Heart right ventricle (tissue), 16 donors: ENCODE measurements at places on chromosomes 4 and X. TPM values are rescaled to one million over a fixed set of nuclear protein-coding genes. Genes with fewer than 3 reads are reported as not detected.

GRCh38 chrX:11375614-11376119 is 82.5 kb downstream of the AMELX start:
- DNase-seq = no peak

DACH2 gene
- total RNA-seq = not detected

- no peak for DNase-seq
Measured at GRCh38 chrX:139930401-139930800, 2.5 kb downstream of the ATP11C start.

TLL1 gene
- total RNA-seq = 2.3 TPM

GRCh38 chrX:20007962-20008622 is 17.2 kb upstream of the BCLAF3 start:
- no peak for DNase-seq

GRCh38 chr4:12041828-12042227 is 613.1 kb upstream of the HS3ST1 start:
- no peak for DNase-seq

- peak; percentile 7 for DNase-seq
Measured at GRCh38 chrX:1466971-1467561, 14.4 kb upstream of the ASMTL start.

- no peak for DNase-seq
Measured at GRCh38 chr4:14321723-14322122, 680.6 kb upstream of the CPEB2 start.

DKK2 gene
- total RNA-seq = 0.47 TPM

TRIM60 gene
- not detected for total RNA-seq

DNA sequence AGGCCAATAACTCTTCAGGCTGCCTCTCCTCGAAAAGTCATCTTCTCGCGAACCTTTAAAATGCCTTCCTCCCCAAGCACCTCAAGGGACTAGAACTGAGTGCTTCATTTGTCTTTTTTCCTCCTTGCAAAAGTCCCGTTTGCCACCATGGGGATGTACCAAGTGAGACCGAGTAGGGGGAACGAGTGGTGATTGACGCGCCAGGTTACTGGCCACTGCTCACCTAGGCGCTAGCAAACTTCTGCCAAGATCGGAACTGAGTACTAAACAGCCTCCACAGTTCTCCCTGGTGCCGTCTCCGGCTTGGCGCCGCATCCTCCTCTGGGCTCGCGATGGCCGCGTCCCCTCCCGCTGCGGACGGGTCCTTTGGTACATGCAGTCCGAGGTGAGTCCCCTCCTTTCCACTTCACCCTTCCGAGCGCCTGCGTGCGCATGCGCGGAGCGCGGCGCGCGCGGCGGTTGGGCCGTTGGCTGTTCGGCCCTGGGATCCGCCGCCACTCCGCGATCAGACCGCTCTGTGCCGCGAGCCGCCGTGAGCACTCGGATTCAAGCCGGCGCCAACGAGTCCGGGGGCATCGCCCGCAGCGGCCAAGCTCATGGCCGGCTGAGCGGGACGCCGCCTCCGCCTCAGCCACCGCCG is at the start of gene CDK16:
Gene CDK16 (plus strand): TSS at position 402 of the 640 bp plus-strand sequence. CDS start 4,877 bp downstream, outside the sequence.
- peak; percentile 61 for DNase-seq

HS6ST2 gene
- 0.83 TPM for total RNA-seq

- DNase-seq = peak; percentile 34
Measured at GRCh38 chr4:110196871-110197528, 1.4 kb downstream of the ELOVL6 start.

VCX3A gene
- total RNA-seq = not detected

CHRNA9 gene
- not detected for total RNA-seq

DNA sequence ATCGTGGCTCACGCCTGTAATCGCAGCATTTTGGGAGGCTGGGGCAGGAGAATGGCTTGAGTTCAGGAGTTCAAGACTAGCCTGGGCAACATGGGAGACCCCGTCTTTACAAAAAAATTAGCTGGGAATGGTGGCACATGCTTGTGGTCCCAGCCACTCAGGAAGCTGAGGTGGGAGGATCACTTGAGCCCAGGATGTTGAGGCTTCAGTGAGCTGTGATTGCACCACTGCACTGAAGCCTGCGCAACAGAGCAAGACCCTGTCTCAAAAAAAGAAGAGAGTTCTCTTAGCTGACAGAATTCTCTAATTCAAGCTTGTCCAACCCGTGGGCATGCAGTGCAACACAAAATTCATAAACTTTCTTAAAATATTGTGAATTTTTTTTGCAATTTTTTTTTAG is 95.6 kb upstream of the CBR4 start:
- no peak for DNase-seq

GRCh38 chr4:134308910-134309309 is 107.3 kb upstream of the PABPC4L start:
- no peak for DNase-seq

DNA sequence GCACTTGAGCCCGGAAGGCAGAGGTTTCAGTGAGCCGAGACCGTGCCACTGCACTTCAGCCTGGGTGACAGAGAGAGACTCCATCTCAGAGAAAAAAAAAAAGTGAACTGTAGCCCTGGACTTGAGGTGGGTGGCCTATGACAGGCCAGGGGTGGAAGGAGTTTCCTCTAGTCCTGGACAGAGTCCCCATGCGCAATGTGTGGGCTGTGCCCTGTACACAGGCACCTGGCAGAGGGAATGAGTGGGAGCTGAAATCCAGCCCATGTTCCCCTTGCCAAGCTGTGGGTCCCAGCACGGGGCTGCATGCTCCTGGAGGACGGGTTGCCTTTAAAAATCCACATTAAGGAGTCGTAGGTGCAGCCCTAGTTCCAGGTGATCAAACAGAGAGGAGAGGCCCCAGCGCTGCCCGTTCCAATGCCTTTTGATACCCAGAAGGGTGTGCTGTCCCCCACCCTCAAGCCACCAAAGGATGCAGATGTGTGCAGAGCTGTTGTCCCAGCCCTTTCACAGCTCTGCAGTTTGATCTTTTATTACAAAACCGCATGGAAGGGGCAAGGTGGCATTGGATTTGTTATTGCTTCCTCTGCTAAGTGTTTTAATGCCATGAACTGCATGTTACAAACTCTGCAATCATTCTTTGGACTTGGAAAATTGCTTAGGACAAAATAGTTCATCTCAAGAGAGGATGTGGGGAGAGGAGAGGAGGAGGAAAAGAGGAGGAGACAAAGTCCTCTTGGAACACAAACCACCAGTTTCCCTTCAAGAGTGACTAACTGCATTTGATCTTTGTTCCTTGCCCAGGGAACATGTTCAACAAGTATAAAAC is 38.0 kb upstream of the PDK3 start:
- no peak for DNase-seq

DNA sequence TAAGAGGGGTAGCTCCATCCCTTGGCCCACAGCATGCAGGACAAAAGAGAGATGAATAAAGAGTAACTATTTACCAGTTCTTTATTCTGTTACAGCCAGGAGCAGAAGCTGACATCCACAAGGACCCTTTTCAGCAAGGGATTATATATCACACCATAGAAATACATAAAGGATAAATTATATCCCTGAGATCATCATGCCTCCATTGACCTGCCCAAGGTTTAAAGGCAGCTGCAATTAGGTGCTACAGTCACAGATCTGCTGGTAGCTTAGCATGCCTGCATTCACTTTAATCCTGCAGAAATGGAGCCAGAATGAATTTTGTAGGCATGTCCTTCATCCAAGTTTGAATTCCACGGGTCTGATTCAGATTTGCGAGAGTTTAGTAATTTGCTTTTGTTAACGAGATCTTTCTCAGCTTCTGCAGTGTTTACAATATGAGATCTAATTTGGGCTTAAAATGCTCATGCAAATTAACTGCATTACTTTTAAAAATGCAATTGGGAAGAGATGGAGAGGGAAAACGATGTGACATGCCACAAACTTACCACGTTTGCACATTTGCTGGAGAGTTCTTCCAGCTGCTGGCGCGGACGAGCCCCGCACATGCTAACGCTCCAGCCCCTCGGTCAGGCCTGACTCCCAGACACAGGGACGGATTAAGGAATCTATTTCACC is 327.0 kb upstream of the NOCT start:
- no peak for DNase-seq

MAGEA10 gene
- not detected for total RNA-seq

EFHC2 gene
- total RNA-seq = 9.6 TPM

- DNase-seq = no peak
Measured at GRCh38 chrX:55839485-55839884, 121.9 kb downstream of the RRAGB start.

- DNase-seq = no peak
Measured at GRCh38 chr4:165439344-165439743, 60.5 kb downstream of the CPE start.

DNA sequence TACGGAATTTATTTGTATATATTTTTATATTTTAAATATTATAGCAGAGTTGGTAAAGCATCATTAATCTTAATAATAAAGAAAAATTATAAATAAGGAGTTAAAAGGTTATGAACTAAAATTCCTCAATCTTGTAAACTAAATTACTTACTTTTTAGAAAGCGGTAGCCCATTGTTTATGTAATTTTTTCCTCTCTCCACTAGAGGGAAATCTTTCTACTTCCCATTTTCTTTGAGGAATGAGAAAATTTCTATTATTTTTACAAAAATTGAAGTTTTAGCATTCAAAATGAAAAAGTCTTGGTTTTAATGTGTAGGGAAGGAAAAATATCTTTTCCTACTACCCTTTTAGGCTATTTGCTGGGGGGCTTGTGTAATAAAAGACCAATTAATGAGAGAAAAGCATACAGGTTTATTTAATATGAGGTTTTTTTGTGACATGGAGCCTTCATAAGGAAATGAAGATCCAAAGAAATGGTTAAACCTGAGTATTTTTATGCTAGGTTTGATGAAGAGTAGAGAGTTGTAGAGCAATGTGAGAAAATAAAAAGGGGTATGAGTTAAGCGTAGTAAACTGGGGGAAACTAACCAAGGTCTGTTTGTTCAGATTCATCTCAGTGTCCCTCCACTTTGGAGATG is 68.7 kb upstream of the ADAD1 start:
- DNase-seq = no peak

GRCh38 chrX:1491851-1492349 is 39.2 kb upstream of the ASMTL start:
- no peak for DNase-seq

COL4A5 gene
- 12.8 TPM for total RNA-seq

MUC7 gene
- total RNA-seq = not detected

NUDT9 gene
- 27.5 TPM for total RNA-seq

CENPVL3 gene
- total RNA-seq = not detected

DNA sequence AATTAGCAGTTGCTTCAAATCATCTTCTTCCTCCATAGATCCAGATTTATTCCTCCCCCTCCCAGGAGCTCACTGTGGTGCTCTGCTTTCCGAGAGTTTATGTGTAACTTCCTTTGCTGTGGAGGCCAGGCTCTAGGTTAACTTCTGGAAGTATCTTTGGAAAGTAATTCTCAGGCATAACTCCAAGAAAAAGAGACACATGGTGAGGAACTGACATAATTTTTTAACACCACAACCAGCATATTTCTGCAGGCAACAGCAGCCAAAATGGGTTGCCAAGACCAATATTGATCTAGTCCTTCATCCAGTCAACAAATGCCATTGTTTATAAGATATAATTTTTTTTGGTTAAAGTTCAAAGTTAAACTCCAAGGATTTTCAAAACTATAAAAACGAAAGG is 114.5 kb upstream of the RBPJ start:
- peak; percentile 54 for DNase-seq

TMPRSS11D gene
- total RNA-seq = not detected

TCEAL7 gene
- 5.3 TPM for total RNA-seq

DGKK gene
- not detected for total RNA-seq

DNA sequence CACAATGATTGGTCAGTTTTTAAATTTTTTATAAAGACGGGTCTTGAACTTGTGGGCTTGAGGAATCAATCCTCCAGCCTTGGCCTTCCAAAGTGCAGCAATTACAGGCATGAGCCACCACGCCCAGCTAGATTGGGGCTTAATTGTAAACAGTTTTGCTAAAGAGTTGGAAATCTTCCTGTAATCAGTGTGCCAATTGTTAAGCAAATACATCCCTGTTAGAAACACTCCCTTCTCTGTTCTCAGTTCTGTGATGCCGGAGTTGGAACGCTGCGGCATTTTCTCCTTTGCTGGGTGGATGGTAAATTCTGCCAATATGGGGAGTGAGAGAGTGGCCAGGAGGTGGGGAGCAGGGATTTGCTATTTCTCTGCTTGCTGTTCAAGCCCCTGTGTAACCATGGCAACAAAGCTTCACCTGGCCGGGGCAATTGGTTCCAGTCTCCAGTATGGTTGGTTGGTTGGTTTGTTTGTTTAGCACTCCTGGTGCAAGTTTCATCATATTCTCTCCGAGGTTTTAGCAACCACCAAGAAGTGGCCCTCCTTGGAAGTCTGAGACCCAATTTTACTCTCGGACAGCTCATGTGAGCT is 3.0 kb upstream of the SPATA4 start:
- no peak for DNase-seq

CENPVL1 gene
- total RNA-seq = not detected

- no peak for DNase-seq
Measured at GRCh38 chrX:132068405-132068804, 45.3 kb downstream of the STK26 start.

SLC38A5 gene
- total RNA-seq = 1.6 TPM

GRCh38 chrX:71637253-71637618 is 18.9 kb upstream of the CXCR3 start:
- no peak for DNase-seq

PABPC4L gene
- total RNA-seq = 0.47 TPM

TRO gene
- 3.2 TPM for total RNA-seq

CFI gene
- total RNA-seq = 16.6 TPM

TAF7L gene
- total RNA-seq = not detected

DNA sequence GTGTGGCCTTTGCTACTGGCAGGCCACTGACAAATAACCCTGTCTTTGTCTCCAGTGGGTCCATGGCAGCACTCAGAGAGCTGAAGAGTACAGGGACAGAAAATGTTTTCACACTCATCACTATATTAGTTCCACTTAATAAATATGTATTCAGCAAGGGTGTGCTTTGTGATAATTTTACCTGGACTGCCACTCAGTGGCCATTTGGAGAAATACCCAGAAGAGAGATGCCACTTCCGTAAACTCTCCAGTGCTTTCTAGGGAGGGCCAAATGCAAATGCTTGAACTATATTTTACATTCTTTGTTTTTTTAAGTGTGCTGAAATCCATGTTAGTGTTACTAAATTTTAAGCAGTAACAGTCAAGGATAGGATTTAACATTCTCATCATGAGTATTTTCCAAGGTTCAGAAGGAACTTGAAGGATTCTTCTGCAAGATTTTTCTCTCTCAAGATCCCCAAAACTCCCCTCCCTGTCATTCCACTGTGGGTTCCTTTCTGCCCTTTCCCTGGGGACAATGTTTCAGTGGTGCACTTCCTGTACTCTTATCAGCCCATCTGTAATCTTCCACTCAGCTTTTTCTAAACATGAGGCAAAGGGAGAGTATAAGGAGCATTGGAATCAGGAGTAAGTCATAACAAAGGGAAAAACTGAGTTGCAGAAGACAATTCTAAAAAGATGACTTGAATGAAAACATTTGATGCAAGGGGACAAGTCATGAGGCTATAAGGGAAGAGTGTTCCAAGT is 46.0 kb downstream of the TFDP3 start:
- no peak for DNase-seq

DNAAF6 gene
- total RNA-seq = not detected

DNA sequence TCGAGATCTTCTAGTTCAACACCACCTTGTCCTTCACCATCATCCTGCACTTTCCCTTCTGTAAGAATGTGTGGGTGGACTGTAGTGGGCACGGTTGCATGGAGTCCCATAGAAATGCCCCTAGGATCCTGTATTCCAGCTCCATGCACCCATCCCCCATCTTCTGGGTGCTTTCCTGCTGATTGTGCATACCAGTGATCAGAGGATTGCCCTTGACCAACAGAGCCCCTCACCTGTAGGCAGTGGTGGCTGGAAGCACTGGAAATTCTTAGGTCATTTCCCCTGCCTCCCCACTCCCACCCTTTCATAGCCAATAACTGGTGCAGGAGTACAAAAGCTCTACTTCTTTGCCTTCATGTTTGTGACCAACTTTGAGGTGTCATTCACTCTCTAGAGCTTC is 213.4 kb upstream of the ARSJ start:
- DNase-seq = no peak

TMEM144 gene
- 15.3 TPM for total RNA-seq
